ENCODE measurements at places on chromosomes 6 and 20.

GRCh38 chr6:106522562-106523250, 106.6 kb downstream of the RTN4IP1 start:
- DNase-seq = no peak

GRCh38 chr20:13213335-13213734, 7.7 kb upstream of the ISM1 start:
- DNase-seq = no peak

DNA sequence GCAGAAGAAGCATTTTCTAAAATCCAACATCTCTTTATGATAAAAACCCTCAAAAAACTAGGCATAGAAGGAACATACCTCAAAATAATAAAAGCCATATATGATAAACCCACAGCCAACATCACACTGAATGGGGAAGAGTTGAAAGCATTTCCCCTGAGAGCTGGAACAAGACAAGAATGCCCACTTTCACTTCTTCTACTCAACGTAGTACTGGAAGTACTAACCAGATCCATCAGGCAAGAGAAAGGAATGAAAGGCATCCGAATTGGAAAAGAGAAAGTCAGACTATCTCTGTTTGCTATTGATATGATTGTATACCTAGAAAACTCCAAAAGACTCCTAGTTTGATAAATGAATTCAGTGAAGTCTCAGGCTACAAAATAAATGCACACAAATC, 7.9 kb upstream of the CDK19 start:
- DNase-seq = no peak

- no peak for DNase-seq
Measured at GRCh38 chr20:235891-236290, 8.8 kb downstream of the DEFB129 start.

DNA sequence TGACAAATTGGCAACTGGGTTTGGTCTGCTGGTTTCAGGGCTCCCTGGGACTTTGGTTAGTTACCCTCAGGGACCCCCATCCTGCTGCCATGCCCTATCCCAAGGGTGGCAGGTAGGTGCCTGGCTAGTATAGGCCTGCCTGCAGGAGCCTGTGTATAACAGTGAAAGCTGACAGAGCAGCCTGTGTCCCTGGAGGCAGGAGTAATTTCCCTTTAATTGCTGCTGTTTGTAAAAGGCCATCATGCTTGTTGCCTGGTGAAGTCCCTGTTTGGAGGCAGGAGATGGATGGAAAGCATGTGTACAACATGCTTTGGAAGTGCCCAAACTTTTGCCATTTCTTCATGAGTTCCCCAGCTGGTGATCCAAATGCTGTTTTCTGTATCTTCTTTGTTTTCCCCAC, 30.1 kb downstream of the CMTR1 start:
- DNase-seq = no peak

DNA sequence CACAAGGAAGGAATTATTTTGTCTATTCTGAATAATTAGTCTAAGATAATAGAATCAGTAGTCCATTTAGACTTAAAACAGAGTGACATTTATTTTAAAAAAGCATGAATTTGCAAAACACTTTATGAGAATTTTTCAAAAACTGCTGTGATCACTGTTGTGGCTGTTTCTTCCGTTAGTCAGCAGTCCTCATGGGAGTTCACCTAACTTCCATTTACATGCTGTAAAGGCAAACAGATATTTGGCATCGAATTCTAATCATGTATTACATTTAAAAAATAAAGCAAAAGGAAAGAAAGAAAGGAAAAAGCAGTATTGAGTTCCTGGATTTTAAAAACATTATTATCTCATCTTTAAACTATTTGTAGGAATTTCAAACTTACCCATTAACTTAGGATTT, 111.8 kb downstream of the MTHFD1L start:
- no peak for DNase-seq

DNA sequence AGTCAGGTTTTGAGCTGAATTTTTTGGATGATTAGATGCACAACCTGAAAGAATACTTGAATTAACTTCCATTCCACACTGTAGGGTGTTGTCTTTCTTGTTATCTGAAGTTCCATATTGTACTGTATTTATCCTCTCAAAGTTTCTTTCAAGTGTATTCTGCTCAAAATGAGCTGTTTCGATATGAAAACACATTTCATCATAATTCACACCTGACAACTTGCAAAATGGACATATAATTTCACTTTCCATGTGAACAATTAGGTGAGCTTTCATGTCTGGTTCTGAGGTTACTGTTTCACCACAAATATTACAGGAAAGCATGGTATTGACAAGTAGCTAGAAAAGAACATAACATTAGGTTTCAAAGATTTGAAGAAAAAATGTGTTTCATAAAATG, 1.7 kb downstream of the ZUP1 start:
- no peak for DNase-seq

- DNase-seq = no peak
Measured at GRCh38 chr20:14361509-14362345, 24.3 kb upstream of the FLRT3 start.

DNA sequence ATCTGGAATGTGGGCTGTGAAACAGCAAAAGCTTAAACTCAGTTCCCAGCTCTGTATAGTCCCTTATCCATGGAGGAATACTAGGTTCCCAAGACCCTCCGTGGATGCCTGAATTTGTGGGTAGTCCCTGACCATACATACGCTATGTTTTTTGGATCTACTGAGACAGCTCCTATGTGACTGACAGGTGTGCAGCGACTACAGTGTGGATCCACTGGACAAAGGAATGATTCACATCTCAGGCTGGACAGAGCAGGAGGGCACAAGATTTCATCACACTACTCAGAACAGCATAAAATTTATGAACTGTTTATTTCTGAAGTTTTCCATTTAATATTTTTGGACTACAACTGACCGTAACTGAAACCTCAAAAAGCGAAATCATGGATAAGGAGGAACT, 125.3 kb downstream of the MAP7 start:
- no peak for DNase-seq

- no peak for DNase-seq
Measured at GRCh38 chr20:50804437-50805348, 9.8 kb downstream of the BCAS4 start.

DNA sequence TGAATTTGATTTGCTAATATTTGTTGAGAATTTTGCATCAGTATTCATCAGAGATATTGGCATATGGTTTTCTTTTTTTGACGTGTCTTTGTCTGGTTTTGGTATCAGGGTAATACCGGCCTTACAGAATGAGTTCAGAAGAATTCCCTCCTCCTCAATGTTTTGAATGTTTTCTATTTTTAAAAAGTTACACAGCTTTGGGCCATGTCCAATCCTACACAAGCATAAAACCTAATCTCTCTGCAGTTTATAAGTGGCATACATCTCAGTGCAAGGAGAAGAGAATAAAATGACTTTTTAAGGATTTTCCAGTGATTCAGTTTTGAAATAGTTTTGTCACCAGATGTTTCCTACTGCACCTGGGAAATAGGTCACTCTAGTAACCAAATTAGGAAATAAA, 185.5 kb downstream of the COL12A1 start:
- no peak for DNase-seq

DNA sequence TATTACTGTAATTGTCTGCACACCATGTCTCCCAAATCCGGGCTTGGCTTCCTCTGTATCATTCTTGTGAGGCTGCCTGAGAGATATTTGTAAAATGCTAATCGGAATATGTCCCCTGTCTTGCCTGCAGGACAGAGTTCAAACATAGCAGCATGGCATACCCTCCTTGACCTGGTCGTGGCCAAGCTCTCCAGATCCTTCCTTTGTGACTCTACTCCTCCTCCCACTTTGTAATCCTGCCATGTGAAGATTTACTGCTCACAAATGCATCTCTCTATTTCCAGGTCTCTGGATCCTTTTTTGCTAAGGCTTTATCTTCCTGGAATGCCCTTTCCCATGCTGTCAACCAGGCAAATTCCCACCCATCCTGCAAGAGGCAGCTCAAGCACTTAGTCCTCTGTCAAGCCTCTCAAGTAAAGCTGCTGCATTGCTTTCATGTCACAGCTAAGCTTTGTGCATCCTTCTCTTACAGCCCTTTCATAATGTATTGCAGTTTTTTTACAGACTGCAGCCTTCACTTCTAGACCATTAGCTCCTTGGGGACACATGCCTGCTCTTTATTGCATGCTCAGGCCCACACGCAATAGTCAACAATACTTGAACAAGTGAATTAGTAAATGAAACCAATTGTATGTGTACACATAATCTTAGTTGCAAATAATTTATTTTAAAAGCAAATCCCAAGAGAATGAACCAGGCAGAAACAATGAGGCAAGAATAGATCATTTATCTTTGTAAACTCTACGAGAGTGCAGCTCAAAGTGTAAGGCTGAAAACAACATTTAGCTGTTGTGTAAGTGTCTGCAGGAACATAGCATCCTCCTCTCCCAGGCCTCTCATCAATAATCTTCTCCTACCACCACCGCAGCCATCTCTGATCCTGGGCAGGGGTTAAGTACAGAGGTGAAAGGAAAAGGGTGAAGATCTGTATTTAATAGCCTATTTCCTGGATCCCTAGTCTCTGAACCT, 45.8 kb downstream of the HIVEP2 start:
- DNase-seq = no peak

DNA sequence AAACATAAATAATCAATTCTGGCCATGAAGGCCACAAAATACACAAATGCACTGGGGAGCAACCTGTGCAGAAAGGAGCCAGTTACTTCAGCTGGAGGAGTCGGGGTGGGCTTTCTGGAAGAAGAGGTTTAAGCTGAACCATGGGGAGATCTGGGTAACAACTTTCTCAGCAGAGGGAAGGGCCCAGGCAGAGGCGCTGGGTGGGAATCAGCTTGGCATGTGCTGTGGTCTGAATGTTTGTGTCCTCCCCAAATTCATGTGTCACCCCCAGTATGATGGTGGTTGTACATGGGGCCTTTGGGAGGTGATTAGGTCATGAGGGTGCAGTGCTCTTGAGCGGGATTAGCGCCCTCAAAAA, 107.9 kb downstream of the SYCP2 start:
- no peak for DNase-seq

DNA sequence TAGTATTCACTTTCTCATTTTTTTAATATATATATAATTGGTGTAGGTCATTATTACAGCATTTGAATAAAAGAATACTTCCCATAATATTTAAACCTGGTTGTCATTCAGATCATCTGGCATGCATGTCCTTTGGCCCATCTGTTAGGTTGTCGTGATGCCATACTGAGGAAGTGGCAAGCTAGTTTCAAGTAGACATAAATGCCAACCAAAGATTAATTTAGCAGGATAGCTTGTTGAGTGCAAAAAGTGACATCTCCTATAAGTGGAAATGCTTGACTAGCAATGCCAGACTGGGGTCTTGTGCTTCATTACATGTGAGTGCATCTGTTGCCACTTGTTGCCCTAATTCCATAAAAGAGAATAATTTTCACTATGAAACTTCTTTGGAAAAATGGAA, 1044.7 kb downstream of the GRIK2 start:
- DNase-seq = no peak

GRCh38 chr6:39367700-39368099, 45.2 kb upstream of the KCNK16 start:
- DNase-seq = no peak

GRCh38 chr20:46230801-46231282, 77.5 kb downstream of the CDH22 start:
- DNase-seq = no peak

DNA sequence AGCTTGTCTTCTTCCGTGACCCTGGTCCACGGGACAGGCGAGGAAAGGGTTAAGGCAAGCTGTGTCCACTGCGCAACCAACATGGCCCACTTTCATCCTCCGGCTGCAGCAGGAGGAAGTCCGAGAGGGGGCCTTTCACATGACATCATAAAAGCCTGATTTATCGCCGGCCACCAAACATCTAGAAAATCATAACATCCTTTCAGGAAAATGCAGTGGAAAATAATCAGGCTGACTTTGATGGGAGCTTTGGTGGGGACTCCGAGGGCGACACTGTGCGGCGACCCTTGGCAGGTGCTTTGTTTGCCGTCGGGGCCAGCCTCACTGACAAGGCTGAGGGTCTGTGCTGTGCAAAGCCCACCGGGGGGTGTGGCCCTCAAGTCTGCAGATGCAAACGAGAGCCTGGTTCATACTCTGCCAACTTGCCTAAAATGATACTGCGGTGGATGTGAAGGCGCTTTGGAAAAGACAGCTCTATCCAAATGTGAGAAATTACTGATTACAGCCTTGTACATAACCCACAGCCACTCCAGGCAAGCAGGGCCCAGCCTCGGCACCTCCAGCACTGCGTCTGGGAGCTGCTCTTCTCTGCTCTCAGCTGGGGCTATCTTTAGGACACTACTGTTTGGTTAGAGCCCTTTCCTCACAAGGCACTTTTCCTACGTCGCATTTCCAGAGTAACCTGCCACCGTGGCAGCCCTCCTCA, 25.7 kb downstream of the FOXC1 start:
- DNase-seq = no peak

DNA sequence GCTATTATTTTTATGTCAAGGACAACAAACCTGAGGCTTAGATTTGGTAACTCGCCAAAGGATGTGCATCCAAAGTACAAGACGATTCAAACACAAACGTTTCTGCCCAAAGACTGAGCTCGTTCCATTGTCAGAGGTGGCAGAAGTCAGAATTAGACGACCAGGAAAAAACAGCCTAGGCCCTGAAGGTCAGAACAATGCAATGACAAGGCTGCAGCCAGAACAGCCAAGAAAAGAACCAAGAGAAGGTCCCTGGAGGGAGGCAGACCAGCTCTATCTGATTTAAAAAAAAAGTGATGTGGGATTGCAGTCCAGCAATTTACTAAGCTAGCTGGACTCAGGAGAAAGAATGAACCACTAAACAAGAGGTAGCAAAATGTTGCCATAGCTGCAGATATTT, 54.2 kb downstream of the NCOA7 start:
- no peak for DNase-seq

DNA sequence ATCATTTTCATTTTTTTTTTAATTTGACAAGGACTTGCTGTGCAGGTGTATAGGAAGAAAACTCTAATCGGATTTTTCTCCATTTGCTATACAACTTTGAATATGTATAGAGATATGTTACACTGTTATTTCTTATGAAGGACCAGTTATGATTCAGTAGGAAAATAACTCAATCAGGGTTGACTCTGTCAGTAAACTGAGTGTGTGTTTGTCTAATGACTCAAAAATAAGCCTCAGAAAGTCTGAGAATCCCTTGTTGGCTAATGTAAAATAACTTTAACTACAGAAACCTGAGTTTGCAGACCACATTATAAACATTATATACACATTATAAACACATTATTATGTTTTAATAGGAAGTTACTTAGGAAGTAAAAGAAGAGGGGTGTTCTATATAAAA, 352.6 kb downstream of the RIMS1 start:
- DNase-seq = no peak

GRCh38 chr20:14724468-14724867, 387.1 kb upstream of the FLRT3 start:
- DNase-seq = no peak
